COR-L47 (cell line): ENCODE measurements at places on chromosomes 4 and X.

GRCh38 chrX:1480082-1480785 lies 27.5 kb upstream of the ASMTL start:
- no peak for DNase-seq

GRCh38 chr4:111595456-111595855 lies 549.8 kb upstream of the FAM241A start:
- DNase-seq, result no peak

- no peak for DNase-seq
These were observed 96.2 kb upstream of the ANK2 start for GRCh38 chr4:112953262-112953661.

DNA sequence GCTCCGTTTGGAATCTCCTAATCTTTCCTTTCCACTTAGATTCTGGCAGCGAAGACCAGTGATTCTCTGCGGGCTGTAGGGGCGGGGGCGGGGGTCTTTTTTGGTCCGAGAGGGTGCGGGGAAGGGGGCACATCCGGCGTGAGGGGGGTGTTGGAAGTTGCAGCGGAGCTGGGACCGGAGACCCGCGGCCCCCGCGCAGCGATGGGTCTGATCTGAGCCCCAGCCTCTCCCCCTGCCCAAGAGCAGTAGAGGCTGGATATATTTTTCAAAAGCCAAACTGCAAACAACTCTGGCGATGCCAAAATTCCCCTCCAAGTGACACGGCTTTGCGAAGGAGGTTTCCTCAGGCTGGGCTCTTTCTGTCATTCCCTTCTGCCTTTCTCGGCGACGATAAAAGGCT lies 355 bp downstream of the GRID2 start:
- no peak for DNase-seq

- DNase-seq, result peak; percentile 62
These were observed at the start of gene ELOVL6 for GRCh38 chr4:110198435-110199416. Gene ELOVL6 (minus strand): TSS chr4:110198615. CDS start chr4:110198335, 280 bp downstream.

- DNase-seq, result no peak
These were observed 11.5 kb downstream of the STK26 start for GRCh38 chrX:132034648-132035047.

GRCh38 chr4:168522356-168522755 lies 25.5 kb downstream of the PALLD start:
- no peak for DNase-seq

DNA sequence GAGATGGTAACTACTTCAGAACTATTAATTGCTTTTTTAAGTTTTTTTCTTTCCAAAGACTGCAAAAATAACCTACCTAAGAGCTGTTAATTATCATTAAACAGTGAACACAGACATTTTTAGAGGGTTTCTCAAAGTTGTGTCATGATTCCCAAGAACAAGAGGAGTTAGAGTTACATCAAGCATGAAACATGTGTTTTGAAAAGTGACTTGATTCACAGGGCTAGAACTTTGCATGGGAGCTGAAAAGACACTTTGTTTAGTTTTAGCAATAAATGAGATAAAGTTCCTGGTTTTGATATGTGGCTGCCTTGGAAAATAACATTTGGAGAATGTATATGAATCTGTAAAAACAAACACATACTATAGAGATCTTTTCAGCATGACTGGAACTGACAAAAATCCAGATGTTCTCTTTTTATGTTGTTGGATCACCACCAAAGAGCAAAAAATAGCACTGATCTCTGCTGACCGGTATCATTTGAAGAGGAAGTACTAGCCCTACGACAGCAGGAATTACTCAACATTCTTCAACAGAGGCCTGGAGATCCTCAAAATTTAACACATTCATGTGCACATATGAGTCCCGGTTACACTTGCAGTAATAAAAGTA lies 173.0 kb upstream of the PCDH18 start:
- no peak for DNase-seq

- no peak for DNase-seq
These were observed 243.0 kb upstream of the TRAM1L1 start for GRCh38 chr4:117328333-117328732.
